ENCODE measurements at places on chromosomes 6 and 20. TPM values are rescaled to one million over a fixed set of nuclear protein-coding genes. Genes with fewer than 3 reads are reported as not detected.

Gene ZNF334
- total RNA-seq: 0.81 TPM

Gene IPCEF1
- 102 TPM for total RNA-seq

Gene SLC22A2
- not detected for total RNA-seq

Gene HTR1E
- total RNA-seq: not detected

Gene FRS3
- 7.5 TPM for total RNA-seq

Gene ATP6V1G2
- total RNA-seq: 7.9 TPM

Gene MAP3K7
- 27.0 TPM for total RNA-seq

Gene KIF25
- total RNA-seq: not detected

Gene SPDEF
- total RNA-seq: not detected

Gene PLA2G7
- 1.9 TPM for total RNA-seq

Gene CALHM5
- not detected for total RNA-seq

Gene VSX1
- total RNA-seq: not detected

Gene HCRTR2
- total RNA-seq: not detected
